ENCODE measurements at places on chromosomes 12 and 14.

- no peak for DNase-seq
Measured at GRCh38 chr14:105622329-105622955, 96.1 kb downstream of the TMEM121 start.

- no peak for DNase-seq
Measured at GRCh38 chr12:129331356-129332085, 478.2 kb downstream of the GLT1D1 start.

GRCh38 chr14:101031721-101032120 lies 128.2 kb upstream of the RTL1 start:
- no peak for DNase-seq

DNA sequence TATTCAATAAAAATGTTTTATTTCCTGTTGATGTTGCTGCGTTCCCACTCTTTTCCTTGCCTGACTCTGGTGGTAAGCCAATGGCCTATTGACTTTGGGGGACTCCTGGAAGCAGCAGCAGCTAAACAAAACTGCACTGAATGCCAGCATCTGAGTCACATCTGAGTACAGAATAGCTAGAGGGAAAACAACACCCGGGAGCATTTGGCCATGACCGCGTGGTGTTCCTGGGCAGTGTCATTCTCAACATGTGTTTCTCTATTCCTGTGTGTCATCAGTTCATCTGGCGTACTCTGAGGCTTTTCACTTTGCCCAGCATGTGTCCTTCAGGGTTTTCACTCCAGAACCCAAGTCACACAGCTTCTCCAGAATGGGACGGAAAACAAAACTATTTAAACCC lies 238.8 kb downstream of the PAWR start:
- no peak for DNase-seq

- no peak for DNase-seq
Measured at GRCh38 chr12:47650469-47650868, 55.4 kb downstream of the RPAP3 start.

DNA sequence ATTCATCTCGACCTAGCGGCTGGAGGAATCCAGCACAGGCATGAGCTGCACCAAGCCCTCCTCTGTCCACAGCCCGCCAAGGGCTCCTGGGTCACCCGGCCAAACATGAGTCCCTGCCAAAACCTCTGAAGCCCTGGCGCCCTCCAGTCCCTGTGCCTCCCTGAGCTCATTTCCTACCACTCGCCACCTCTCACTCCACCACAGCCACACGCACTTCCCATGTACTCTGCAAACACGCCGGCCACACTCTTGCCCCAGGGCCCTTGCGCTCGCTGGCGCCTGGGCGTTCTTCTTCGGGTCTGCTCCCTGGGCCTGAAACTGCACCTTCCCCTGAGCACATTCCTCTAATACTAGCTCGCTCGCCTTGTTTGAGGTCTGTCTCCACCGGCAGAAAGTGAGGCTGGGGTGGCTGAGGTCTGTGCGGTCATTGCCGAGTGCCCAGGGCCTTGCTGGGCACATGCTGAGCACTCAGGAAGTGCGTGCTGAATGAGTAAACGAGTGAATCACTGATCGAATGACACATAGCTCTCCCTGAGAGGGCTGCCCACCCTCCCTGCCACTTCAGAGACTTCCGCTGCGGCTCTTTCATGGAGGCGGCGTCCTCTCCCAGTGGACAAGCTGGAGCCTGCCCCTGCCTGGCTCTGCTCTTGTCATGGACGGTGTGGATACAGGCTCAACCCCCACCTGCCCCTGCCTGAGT lies 33.7 kb upstream of the DLK1 start:
- no peak for DNase-seq

- DNase-seq: no peak
Measured at GRCh38 chr14:33837943-33838683, 112.8 kb downstream of the EGLN3 start.
